ENCODE measurements at places on chromosomes 2 and 18.
A peak's percentile ranks its signal among the peaks of the same experiment; 100 is the strongest.

GRCh38 chr18:57950542-57950941, 93.5 kb upstream of the NEDD4L start:
- DNase-seq = no peak

- DNase-seq = no peak
Observed at GRCh38 chr18:39037925-39038324, 1472.3 kb upstream of the CELF4 start.

DNA sequence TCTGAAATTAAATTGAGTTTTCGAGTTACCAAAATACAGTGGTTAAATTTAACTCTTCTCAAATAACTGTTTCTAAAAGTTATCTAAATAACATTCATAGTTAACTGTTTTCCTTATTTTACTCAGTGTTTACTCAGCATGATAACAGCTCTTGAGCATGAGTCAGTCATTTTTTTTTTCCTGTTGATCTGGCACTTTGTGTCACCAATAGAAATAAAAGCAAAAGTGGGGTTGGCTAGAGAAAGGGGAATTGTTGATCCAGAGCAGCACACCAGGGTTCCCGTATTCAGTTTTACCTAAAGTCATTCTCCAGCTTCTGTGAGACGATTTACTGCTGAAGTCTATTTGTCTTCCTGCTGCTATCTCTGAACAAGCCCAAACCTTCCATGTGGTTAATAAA, 851.6 kb downstream of the DCC start:
- DNase-seq = no peak

DNA sequence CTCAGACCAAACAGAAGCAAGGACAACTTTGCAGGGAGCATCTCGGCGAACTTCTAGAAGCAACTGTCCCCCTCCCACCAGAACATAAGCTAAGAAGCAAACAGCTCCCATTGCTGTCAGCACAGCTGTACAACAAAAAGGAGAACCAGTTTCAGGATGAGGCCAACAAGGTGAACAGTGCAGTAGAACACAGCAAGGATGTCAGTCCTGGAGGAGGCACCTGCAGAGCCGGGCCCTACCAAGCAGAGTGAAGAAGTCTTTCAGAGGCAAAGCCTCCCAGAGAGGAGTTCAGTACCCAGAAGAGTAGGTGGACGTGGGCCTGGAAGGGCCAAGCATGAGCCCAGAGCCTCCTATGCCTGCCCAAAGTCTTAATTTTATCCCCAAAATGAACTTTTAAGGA, 1.0 kb downstream of the PASK start:
- DNase-seq = no peak

DNA sequence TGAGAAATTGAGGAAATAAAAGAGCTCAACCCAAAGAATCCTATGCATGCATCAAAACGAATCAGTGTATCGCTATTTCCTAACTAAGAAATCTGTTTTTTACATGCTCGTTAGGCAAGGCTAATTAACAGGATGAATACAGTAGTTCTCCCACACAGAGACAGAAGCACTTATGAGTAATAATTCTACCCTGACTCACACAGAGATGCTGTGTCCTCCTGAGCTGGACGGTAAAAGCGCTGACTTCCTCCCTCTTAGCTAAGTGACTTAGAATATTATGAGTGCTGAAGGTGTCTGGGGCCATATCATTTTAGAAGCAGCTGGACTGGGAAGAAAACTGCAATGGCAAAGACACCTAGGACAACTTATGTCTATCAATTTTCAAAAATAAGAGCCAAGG, 18.5 kb downstream of the PLEKHM3 start:
- DNase-seq = no peak

GRCh38 chr2:236939721-236940231, 145.9 kb upstream of the COPS8 start:
- DNase-seq = peak; percentile 91

DNA sequence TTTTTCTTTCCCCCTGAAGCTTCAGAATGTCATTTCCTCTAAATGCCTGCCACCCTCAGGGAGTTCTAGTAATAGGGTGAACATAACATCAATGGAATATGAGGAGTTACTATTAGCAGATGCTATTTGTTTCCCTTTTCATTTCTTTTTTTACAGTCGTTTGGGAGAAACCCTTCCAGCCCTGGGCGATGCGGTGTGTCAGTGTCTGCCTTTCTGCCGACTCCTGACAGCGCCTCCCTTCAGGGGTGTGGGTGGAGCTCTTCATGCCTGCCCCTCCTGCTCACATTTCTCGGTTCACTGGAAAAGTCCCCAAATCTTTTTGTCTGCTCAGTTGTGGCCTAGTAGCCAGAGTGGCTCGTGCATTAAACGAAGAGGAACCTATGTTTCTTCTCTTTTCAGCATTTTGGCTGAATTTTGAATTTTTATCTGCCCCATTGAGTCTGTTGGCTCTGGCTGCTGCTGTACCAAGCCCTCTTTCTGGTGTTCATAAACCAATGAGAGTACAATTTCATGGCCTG, 72.3 kb downstream of the FMNL2 start:
- DNase-seq = no peak

DNA sequence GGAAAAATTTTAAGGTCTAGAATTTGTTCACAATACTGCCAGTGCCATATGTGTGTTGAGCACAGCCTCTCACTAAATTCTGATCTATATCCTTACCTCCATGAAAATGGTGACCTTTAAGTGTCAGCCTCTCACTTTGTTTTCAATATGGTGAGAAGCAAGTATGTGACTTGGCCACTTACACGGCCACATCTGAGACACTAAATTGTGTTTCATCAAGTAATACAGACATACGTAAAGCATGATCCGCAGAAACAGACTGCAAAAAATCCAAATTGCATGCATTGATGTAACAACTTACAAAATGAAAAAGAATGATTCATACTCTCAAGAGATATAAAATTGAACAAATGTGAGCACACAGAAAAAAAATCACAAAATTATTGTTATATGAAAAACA, 55.2 kb upstream of the UGP2 start:
- DNase-seq = no peak

DNA sequence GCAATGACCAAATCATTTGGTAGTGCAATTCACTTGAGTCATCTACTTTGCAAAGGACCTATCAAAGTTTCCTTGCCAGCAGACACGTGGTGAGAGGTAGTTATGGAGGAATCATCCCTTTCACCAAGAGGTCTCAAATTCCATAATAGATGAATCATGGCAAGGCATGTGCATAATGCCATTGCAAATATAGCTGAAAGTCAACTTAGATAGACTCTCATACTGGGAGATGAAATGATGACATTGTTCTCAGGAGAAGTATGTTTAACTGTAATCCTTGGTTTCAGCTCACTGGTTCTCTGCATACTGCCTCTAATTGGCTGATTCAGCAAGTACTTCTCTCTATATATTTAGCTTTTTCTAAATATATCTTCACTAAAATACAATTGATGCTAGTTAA, 57.2 kb downstream of the CALCRL start:
- no peak for DNase-seq

DNA sequence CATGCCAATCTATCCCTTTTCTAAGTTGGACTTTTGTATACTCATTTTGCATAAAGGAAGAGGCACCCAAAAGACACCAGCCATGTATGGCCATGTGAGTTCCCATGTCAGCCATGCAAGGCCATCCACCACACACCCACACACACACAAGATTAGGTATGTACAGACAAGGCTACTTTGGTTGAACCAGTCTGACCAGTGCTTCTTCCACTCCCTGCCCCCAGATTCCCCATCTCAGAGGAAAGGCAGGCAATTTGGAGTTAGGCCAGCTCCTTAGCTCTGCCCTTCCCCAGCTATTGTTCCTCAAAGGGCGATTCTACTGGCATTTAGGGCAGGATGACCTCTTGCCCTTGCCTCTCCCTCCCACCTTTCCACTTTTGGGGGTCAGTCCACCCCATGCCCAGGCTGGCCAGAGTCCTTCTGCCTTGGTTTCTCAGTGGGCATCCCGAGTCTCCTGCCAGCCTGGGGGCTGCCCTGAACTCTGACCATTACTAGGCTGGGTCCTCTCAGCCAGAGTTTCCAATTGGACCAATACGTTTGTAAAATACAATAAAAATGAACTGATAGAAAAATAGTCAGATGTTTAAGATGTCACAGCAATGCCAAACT, 101.1 kb downstream of the ZBTB7C start:
- DNase-seq = no peak

- DNase-seq = no peak
Observed at GRCh38 chr2:175463589-175464310, 282.2 kb upstream of the ATP5MC3 start.

GRCh38 chr18:34795070-34795732, 85.1 kb downstream of the DTNA start:
- DNase-seq = no peak

Data from SK-N-DZ (cell line).